ENCODE measurements at places on chromosomes 7 and 10.

DNA sequence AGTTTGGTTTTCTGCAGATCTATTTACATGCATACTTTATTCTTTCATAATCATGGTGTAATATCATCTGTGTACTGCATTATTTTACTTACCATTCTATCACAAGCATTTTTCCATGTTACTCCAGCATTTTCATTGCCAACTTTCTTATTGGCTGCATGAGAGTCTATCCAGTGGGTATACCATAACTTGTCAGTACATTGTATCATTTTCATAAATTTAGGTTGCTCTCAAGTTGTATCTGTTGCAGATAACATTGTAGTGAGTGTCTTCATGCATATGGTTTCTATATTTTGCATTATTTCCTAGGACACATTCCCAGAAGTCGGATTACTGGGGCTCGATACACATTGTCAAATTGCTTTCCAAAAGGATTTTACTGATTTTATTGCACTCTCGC is 87.2 kb upstream of the INSYN2A start:
- DNase-seq: no peak

DNA sequence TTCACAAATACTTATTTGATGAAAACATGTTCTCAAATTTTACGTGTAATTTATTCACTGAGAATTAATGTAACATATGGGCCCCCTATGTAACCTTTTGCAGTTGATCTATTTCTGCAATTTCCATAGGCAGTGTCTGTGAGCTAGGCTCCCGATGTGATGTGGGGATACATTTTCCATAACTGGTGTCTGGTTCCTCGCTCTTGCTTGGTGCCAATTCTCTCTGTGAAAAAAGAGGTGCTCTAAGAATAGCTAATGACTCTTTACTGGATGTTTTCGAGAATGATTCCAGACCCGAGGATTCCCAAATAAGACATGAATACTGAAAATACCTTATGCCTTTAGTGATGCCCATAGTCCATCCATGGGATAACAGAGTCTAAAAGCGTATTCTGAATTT is 286.7 kb upstream of the FZD8 start:
- no peak for DNase-seq

GRCh38 chr7:98238976-98239375 is 13.1 kb downstream of the TECPR1 start:
- DNase-seq: peak; percentile 42

- DNase-seq: peak; percentile 81
These were observed 31.1 kb upstream of the RHEB start for GRCh38 chr7:151550656-151551286.

DNA sequence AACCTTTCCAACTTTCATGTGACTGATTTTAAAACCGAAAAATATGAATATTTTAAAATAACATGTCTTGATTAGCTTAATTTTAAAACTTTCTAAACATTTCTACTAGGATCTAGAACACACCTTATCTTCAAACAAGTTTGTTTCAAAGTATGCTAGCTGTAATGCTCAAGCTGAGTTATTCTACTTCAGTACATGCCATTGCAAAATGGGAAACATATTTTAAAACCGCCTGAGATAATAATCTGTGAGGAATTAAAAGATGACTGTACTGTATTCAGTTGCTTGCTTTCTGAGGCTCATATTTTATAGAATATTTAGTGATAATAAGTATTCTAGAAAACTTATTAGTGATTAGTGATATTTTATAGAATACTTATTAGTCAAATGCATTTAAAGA is 99.6 kb downstream of the LMBR1 start:
- no peak for DNase-seq

GRCh38 chr10:108556186-108556585 is 1367.1 kb downstream of the XPNPEP1 start:
- DNase-seq: peak; percentile 4

GRCh38 chr10:128927497-128928161 is 539.4 kb upstream of the MGMT start:
- no peak for DNase-seq

DNA sequence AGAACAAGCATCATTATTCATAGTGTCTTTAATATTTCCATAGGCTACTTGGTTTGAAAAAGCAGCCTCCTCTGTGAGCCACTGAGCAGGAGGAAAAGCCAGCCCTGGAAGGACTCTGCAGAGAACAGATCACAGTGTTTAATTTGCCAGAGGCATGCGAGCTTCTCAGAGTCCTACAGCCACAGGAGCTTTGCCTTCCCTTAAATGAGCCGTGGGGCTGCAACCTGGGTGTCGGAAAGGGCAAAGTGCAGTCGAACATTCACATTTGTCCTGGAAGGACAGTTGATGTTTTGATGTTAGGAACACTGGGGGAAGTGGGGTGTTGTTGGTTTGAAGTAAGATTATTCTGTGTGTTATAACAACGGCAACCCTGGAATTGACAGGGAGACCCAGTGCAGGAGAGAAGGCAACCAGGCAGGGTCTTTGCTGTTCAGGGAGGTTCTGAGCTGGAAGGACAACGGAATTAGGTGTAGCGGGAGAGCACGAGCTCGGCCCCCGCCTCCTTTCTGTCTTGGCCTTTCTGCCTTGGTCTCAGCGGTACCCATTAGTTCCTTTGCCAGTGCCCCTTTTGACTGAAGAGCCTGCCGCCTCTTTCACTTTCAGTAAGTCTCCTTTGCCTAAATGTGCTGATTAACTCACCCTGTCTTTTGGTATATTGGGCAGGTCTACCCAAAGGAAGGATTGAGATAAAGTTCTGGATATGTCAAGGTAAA is 192.3 kb upstream of the PITRM1 start:
- DNase-seq: no peak

DNA sequence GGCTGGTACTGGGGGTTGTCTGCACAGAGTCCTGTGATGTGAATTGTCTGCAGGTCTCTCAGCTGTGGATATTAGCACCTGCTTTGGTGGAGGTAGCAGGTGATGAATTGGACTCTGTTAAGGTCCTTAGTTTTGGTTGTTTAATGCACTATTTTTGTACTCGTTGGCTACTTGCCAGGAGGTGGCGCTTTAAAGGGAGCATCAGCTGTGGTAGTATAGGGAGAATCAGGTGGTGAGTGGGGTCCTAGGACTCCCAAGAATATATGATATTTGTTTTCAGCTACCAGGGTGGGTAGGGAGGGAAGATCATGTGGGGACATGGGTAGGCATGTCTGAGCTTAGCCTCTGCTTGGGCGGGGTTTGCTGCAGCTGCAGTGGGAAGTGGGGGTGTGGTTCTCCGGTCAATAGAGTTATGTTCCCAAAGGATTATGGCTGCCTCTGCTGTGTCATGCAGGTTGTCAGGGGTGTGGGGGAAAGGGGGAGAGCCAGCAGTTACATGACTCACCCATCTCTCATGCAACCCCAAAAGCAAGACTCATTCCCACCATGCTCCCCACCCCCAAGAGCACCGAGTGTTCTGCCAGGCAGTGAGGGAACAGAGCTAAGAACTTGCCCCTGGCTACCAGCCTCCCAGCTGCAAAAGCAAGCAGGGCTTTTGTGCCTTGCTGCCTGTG is 53.7 kb upstream of the ZNF273 start:
- DNase-seq: no peak

DNA sequence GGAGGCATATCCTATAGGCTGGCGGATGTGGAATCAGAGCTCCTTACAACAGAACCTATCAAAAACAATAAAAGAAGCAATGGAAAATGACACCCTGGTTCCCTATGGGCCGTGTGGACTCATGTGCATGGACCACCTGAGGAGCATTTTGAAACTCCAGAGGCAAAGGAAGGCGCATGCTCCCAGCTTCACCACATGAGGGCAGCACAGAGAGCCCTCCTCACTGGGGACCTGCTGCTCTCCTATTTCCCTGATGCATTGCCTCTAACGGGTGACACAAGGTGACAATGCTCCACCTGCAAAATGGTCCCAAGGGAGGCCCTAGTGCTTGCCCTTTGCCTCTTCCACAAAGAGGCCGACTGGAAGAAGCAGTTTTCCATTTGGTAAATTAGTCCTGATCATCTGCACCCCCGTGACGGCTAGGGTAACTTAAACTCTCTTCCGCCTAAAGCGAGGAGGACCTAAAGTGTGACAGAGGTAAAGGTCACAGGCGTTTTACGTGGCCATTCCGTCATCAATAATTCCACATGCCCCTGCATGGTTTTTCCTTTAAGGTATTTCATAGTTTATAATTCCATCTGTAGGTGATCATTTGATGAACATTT is 67.7 kb downstream of the GPAM start:
- DNase-seq: no peak

GRCh38 chr7:123805287-123805686 is 39.7 kb upstream of the HYAL4 start:
- DNase-seq: no peak

- no peak for DNase-seq
These were observed 78.3 kb downstream of the BICC1 start for GRCh38 chr10:58590924-58591323.

GRCh38 chr10:100501423-100501822 is 18.2 kb downstream of the SEC31B start:
- DNase-seq: no peak

DNA sequence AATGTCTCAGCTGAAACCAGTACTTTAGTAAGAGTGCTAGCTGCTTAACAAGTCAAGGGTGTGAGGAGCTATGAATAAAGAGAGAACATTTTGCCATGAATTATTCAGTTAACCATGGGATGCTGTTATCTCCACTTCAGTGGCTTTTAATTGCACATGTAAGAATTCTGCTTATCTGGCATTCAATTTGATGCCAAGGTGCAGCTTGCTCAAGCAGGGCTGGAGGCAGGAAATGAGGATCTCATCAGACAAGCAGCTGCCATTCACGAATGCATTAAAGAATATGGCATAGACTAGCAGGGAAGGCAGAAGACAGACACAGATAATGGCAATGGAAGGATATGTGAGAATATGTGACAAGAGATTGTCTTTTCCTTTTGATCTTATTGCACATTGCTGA is 697.8 kb downstream of the NRG3 start:
- no peak for DNase-seq

DNA sequence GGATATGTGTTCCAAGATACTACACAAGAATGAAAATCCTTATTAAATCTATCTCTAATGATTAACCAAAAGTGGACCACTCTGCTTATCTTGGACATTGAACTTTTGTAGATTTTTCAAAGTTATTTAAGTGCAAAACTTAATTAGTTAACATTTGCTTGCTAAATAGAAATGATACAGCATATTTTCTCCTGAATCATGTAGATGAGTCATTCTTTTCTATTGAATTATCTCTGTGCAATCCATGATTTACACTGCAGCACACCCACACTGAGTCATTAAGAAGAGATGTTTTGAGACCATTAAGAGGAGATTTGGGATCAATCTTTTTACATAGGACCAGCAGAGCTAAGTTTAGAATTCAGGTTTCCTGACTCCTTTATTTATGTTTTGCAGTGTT is 6.6 kb upstream of the ABCC2 start:
- peak; percentile 81 for DNase-seq

GRCh38 chr7:117068511-117069145 is 115.3 kb downstream of the ST7 start:
- no peak for DNase-seq

DNA sequence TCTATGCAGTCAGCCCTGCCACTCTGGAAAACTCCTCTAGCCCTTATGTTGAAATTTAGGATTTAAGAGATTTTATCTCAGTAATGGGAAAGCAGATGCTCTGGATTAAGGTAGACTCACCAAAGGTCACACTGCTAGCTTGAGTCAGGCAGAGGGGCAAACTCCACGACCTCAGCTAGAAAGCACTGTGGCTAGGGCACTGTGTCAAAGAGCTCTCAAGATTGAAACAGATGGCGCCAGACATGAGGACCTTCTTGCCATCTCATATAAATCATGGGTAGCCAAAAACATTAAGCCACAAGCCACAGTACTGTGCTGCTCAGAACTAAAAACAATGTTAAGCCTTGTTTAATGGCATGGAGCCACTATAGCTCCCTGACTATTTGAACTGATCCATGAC is 188.7 kb downstream of the DNAJC1 start:
- no peak for DNase-seq

DNA sequence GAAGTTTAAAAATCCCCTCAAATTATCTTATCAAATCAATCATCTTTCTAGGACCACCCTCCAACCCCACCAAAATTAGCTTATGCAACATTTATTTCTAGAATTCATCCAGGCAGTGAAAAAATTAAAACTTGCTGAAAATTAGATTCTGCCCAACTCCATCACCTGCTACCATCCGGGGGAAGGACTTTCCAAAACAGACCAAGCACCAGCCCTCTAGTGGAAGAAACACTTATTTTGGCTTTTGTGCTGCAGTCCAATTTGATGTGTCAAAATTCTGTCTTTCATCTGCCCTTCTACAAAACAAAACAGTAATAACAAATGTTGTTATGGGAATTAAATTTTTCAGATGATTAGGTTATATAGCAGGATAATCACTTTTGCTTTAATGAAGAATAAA is 35.1 kb downstream of the GCC1 start:
- no peak for DNase-seq

DNA sequence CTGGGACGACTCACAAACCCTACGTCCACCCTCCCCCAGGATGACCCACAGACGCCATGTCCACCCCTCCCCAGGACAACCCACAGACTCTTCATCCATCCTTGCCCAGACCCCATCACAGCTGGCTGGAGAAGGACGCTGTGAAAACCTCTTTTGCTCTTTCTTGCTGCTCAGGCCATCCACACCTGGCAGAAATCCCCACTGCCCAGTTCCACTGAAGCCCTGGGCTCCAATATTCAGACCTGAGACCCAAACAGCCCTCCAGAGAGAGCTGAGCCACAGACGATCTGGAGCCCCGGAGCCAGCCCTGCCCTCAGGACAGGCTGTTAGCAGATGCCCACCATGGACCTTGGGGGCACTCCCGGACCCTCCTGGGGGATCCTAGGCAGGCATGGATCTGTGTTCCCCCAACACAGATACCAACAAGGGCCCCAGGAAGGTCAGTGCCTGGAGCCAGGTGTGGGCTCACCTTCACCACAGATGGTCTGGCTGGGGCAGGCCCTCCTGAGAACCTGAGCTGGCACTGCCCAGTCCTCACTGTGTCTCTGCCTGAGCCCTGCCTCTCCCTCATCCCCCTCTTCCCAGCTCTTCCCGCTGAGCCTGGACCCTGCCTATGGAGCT is 226.2 kb downstream of the PTPRN2 start:
- DNase-seq: no peak

DNA sequence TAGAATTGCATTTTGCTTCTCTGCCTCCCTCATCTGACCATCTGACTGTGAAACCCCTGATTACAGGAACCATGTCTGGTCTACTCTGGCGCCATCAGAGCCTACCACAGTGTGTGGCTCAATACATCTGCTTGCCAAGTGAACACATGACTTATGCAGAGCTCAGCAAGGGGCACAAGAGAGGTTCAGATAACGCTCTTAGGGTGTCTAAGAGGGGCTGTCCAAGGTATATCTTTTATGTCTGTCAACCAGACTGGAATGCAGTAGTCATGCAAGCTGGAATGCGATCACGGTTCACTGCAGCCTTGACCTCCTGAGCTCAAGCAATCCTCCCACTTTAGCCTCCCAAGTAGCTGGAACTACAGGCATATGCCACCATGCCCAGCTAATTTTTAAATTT is 10.3 kb upstream of the RRP12 start:
- peak; percentile 13 for DNase-seq

- no peak for DNase-seq
These were observed 539.9 kb upstream of the C7orf33 start for GRCh38 chr7:148050492-148051158.

GRCh38 chr10:89097226-89097625 is 106.6 kb downstream of the FAS start:
- DNase-seq: no peak

Data from astrocyte of the spinal cord (primary cell).